ENCODE measurements at places on chromosomes 1 and 21.

- no peak for DNase-seq
Measured at GRCh38 chr1:24683713-24684162, 40.6 kb downstream of the SRRM1 start.

DNA sequence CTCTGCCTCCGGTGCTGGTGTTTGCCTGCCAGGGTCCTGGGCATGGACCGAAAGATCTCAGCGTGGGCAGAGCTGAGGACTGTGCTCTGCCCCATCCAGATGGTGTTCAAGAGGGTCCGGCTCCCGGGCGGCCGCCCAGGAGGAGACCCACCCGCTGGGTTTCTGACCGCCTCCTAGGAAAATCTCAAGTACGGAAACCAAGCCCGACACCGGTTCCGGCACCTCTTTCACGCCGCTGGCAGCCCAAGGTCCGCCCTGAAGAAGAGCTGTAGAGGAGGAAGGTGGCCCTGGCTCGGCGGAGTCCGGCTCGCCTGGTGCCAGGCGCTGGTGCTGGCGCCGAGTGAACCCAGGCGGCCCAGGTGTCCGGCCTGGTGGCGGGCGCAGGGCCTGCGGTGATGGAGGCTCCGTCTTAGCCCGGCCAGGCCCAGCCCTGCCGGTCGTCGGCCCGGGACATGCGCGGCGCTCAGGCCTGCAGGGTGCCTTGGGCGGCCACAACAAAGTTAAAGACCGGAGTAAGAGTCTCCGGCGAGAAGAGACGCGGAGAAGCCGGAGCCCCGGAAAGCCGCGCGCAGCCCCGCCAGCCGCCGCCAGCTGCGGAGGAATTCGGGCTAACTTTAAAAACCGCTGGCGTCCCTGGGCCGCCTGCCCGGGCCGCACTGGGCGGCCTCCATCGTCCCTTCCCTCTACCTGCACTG, 1.5 kb downstream of the GRIK3 start:
- no peak for DNase-seq

GRCh38 chr1:158830904-158831507, at the start of gene MNDA:
Gene MNDA, plus strand, starts transcription at chr1:158831351. Its CDS starts 10,803 bp downstream, at chr1:158842154.
- DNase-seq: peak; percentile 71

GRCh38 chr1:85734931-85735330, 26.7 kb upstream of the ZNHIT6 start:
- DNase-seq: no peak

DNA sequence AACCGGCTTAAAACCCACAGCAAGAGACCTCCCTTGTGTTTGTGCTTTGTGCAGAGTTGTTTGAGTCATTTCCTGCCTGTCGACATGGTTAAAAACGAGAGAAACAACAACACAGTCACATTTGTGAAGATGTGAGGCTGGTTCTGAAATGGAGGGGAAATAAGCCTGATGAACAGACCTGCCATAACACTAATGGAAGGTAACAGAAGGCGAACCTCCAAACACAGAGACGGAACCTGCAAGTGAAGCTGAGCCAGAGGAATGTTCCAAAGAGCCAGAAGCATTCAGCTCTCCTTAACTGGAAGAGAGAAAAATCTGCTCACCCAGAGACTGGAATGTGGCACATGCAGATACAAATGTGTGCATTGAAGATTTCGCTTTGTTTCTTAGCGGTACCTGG, 53.2 kb upstream of the RAVER2 start:
- no peak for DNase-seq

DNA sequence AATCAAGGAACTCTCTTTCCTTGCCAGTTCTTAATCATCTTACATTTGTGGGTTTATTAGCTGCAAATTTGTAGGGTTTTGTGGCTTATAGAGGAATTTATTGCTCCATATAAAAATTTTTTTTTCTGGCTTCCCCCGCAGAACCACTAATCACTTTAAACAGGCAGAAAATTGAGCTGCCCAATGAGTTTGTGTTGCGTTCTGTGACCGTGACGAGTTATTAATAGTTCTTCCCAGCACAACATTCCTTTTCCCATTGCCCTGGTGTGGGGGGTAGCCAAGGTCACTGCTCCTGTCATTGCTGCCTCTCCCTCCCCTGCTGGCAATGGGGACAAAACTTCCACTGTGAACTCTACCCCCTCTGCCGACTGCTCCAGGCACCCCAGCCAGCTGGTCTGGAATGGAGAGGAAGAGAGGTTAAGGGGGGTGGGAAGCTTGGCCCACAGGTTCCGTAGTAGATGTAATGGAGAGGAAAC, 55.1 kb downstream of the UBE2T start:
- DNase-seq: no peak

GRCh38 chr1:31511848-31512615, 64.3 kb upstream of the TINAGL1 start:
- DNase-seq: no peak

GRCh38 chr1:117573386-117574023, 32.3 kb upstream of the TENT5C start:
- DNase-seq: no peak

GRCh38 chr1:47031059-47031458, 7.6 kb downstream of the CYP4X1 start:
- DNase-seq: no peak

DNA sequence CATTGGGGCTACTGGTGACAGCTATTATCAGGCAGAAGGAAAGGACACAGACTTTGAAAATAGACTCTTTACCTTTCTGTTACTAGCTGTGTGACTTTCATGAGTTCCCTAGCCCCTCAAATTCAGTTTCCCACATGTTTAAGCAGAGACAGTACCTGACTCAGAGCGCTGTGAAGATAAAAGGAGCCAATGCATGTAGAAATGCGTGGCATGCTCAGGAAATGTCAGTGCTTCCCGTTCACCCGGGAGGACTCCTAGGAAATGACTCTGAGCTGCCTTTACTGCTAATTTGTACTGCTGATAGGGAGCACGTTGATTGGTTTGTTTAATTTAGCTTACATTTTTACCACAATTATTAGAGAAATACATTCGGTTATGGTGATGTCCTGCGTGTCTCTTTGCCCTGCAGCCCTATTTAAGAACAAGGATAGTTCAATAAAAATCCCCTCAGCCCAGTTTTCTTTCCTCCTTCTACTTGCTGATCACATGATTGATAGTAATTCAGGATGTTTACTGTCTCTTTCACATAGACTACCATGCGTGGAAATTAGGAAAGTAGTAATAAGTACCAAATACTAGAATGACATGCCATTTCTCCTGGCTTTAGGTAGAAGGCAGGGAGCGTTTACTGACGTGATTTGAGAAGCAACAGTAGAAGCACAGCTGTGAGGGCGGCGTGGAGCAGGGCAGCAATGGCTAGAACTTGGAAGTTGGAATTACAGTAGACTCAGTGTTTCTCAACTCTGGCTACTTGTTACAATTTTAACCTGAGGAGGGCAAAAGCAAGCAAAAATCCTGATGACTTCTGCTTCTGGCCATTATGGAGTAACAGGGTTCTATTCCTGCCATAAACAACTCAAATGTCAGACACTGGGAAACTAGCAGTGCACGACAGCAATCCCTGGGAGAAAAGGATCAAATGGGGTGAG, 15.9 kb downstream of the PDIK1L start:
- DNase-seq: peak; percentile 21

GRCh38 chr1:233607252-233608119, 6.4 kb upstream of the KCNK1 start:
- DNase-seq: no peak

Measured in GF-D8 (cell line).